IMR-90 (cell line): ENCODE measurements at places on chromosomes 4 and X.

- H3K4me1 ChIP-seq: peaks cover 4% of the 10 kb centered on the region
- DNase-seq: peak; percentile 37
- H3K27ac ChIP-seq: peak overlapping the region; percentile 29; the same call in 1 of the 2 replicates
- no peaks in the 10 kb centered on the region for H3K36me3 ChIP-seq
Measured at GRCh38 chrX:9311421-9312160, 153.3 kb upstream of the TBL1X start.

GRCh38 chrX:118847676-118848075, 24.1 kb downstream of the ZCCHC12 start:
- H3K4me3 ChIP-seq: no peak overlapping the region
- peak; percentile 42 for DNase-seq
- H3K4me1 ChIP-seq: no peaks in the 10 kb centered on the region
- H3K27ac ChIP-seq: no peak overlapping the region
- H3K27me3 ChIP-seq: peaks cover 7% of the 10 kb centered on the region
- no peaks in the 10 kb centered on the region for H3K36me3 ChIP-seq

- no peak overlapping the region for H3K4me3 ChIP-seq
- H3K36me3 ChIP-seq: no peaks in the 10 kb centered on the region
- H3K27ac ChIP-seq: no peak overlapping the region
Measured at GRCh38 chr4:16082426-16083240, 1.2 kb downstream of the PROM1 start.

- H3K4me1 ChIP-seq: no peaks in the 10 kb centered on the region
- H3K4me3 ChIP-seq: no peak overlapping the region
- no peaks in the 10 kb centered on the region for H3K36me3 ChIP-seq
- H3K27me3 ChIP-seq: no peaks in the 10 kb centered on the region; the same call in 1 of the 2 replicates
- no peak for DNase-seq
Measured at GRCh38 chr4:38805530-38806145, 1.0 kb upstream of the TLR1 start.

DNA sequence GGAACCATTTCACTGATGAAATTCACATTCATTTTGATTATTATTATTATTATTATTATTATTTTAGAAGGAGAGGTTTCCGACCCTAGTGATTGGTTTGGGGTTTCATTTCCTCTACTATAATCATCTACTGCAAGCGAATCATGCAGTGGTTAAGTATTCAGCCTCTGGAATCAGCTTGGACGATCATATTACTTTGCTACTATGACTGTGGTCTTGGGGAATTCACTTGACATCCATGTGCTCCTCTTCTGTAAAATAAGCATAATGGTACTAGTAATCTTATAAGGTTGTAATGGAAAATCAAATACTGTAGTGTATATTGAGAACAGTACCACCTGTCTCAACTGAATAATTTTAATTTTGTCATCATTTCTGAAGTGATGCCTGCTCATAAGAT, 132.1 kb upstream of the SLC4A4 start:
- H3K27me3 ChIP-seq: no peaks in the 10 kb centered on the region
- H3K36me3 ChIP-seq: no peaks in the 10 kb centered on the region; the same call in 1 of the 2 replicates
- no peak overlapping the region for H3K27ac ChIP-seq
- H3K4me1 ChIP-seq: peaks cover 17% of the 10 kb centered on the region

- H3K4me1 ChIP-seq: peaks cover 11% of the 10 kb centered on the region
- DNase-seq: no peak
- H3K27me3 ChIP-seq: no peaks in the 10 kb centered on the region
Measured at GRCh38 chr4:56755901-56756300, 65.6 kb downstream of the SPINK2 start.

DNA sequence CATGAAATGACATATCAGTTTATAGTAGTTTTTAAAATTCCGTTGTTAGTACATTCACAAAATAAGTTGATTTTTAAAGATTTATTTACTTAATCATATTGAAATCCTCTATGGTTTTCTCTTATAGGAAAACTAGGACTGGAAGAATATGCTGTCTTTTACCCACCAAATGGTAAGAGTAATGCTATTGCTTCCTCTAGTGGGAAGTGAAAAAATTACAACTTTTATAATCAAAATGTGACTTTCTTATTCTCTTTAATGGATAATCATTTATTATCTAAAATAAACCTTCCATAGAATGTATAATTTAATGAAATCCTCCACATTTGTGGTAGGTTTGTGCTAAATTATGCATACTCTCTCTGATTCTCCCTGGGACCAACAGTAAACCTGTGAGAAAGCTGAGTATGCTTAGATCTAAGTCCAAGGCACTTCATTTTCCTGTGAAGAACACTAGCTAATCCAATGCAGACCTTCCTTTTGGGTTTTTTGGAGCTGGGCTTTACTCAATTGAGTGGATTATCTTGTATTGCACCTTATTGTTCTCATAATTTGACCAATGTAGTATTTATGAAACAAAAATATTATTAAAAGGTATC, 136.2 kb downstream of the TBC1D19 start:
- H3K4me3 ChIP-seq: no peak overlapping the region
- no peak overlapping the region for H3K27ac ChIP-seq
- peaks cover 3% of the 10 kb centered on the region; the same call in 1 of the 2 replicates for H3K4me1 ChIP-seq
- no peaks in the 10 kb centered on the region for H3K27me3 ChIP-seq
- no peaks in the 10 kb centered on the region for H3K36me3 ChIP-seq
- peak; percentile 63 for DNase-seq

DNA sequence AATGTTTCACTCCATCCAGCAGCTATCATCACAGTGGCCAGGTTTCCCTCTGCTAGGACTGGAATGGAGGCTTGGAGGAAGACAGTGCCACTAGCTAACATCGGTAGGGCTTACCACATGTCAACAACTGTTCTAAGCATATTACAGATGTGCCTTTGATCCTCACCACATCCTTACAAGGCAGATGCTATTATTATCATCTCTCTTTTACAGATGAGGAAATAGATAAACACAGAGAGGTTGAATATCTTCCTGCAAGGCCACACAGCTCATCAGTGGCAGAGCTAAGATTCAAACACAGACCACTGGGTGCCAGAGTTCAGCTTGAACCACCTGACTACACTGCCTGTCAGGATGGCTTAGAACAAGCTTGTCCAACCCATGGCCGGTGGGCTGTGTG, 47.4 kb downstream of the MAMLD1 start:
- no peak for DNase-seq
- H3K4me1 ChIP-seq: no peaks in the 10 kb centered on the region
- no peak overlapping the region for H3K4me3 ChIP-seq
- no peaks in the 10 kb centered on the region for H3K27me3 ChIP-seq

DNA sequence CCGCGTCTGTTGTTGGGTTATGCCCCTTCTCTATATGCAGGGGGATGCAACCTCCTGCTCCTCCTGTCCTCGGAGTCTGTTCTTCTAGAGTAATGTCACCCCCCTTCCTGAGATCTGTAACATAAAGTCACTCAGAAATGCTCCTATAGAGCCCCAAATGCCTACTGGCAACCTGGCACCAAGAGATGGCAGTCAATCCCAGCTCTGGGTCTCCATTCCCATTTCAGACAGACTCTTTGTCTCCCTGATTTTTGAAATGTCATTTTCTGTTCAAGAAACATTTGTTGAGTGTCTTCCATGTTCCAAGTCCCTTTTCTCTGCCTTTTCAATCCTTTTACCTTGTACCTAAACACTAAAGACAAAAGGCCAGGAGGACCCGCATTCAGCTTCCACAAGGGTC, 9.6 kb upstream of the PRDM8 start:
- H3K27ac ChIP-seq: no peak overlapping the region
- no peaks in the 10 kb centered on the region for H3K27me3 ChIP-seq
- H3K4me3 ChIP-seq: no peak overlapping the region
- peaks cover 21% of the 10 kb centered on the region for H3K4me1 ChIP-seq

DNA sequence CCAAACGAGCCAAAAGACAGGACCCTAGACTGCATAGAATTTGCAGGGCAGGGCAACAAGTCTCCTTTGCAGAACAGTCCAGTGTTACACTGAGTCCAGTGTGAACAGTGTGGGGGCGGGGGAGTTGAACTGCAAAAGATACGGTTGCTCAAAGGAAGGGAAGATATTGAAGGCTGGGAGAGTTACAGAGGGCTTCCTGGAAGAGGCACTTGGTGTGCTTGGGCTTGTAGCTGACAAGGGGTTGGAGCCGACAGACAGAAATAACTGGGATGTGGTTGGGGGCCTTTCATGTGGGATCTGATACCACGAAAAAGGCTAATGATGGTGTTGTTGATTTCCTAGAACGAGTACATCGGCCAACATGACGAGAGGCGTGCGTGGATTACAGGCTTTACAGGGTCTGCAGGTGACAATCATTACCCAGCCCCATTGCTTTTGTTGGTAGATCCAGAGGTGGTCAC, 6.1 kb downstream of the XPNPEP2 start:
- H3K4me3 ChIP-seq: no peak overlapping the region
- H3K27me3 ChIP-seq: peaks cover 21% of the 10 kb centered on the region
- DNase-seq: no peak
- H3K36me3 ChIP-seq: no peaks in the 10 kb centered on the region
- H3K4me1 ChIP-seq: no peaks in the 10 kb centered on the region; the same call in 1 of the 2 replicates

DNA sequence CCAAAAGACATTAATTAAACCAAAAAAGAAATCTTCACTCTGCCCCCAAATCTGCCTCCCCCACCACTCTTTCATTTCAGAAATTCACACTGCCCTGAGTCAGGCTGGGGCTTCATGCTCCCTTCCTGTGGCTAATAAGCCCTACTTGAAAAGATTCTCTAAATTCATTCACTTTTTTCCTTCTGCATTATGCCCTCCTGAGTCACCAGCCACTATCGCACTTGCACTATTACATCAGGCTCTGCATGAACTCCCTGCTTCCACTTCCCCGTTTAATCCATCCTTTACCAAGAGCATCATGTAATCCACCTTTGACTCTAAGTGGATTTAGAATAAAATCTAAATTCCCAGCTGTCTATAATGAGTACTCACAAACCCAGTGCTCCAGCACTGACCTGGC, 295.4 kb upstream of the KLF3 start:
- peak; percentile 28 for DNase-seq
- no peak overlapping the region for H3K27ac ChIP-seq
- H3K4me1 ChIP-seq: peaks cover 2% of the 10 kb centered on the region; the same call in 1 of the 2 replicates

- H3K4me3 ChIP-seq: no peak overlapping the region
- no peak for DNase-seq
- no peak overlapping the region for H3K27ac ChIP-seq
- H3K36me3 ChIP-seq: no peaks in the 10 kb centered on the region
- H3K27me3 ChIP-seq: peaks cover 17% of the 10 kb centered on the region
Measured at GRCh38 chrX:39563178-39563577, 534.6 kb downstream of the BCOR start.

DNA sequence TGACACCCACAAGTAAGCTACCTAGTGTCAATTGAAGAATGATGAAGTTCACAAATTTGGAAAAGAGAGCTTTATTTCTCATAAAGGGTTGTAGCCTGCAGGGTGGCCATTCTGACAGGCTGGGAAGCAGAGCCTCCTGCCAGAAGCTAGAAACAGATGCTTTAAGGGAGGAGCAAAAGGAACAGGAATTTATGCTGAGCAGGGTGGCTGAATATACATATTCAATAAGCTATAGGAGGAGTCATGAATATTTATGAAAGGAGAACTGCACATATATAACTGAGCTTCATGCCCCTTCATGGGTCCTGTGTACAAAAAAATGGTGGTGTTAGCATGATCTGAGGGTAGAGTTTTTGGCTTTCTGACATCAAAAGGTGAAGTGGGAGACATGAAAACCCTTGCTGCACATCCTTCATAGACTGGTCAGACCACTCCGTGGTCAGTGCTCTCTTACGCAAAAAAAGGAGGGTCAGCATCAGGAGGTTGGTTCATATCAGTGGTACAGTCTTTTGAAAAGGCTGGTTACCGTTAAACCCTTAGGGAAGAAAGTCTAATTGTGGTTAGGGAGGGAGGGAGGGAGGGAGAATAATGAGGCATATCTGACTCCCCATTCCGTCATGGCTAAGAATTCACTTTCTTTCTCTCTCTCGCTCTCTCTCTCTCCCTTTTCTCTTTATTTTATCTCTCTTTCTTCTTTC, 121.4 kb downstream of the LUZP4 start:
- no peak overlapping the region for H3K27ac ChIP-seq
- DNase-seq: no peak
- peaks cover 2% of the 10 kb centered on the region; the same call in 1 of the 2 replicates for H3K4me1 ChIP-seq
- no peaks in the 10 kb centered on the region for H3K36me3 ChIP-seq
- no peaks in the 10 kb centered on the region; the same call in 1 of the 2 replicates for H3K27me3 ChIP-seq

DNA sequence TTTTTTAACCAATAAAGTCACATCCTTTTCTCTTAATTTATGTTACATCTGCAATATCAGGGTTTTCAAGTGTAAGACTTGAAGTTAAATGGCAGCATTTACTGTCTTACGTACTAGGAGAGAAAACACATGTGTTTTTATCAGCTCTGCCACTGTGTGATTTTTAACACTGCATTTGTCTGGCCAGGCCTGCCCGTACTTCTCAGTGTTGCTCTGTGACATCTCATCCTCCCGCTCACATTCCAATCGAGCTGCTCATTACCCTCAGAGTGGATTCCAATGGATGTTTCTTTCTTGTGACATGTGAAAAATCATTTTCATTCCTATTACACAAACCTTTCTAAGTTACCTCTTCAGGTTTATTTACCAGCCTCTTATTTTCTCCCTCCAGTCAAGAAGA, 420.3 kb downstream of the FAT4 start:
- H3K36me3 ChIP-seq: no peaks in the 10 kb centered on the region
- DNase-seq: peak; percentile 86
- H3K27ac ChIP-seq: no peak overlapping the region
- no peak overlapping the region for H3K4me3 ChIP-seq

GRCh38 chr4:1399508-1400190, 6.6 kb downstream of the NKX1-1 start:
- H3K4me1 ChIP-seq: no peaks in the 10 kb centered on the region
- H3K27me3 ChIP-seq: peaks cover 45% of the 10 kb centered on the region
- DNase-seq: no peak
- no peak overlapping the region for H3K27ac ChIP-seq
- no peak overlapping the region for H3K4me3 ChIP-seq

- no peak for DNase-seq
- no peaks in the 10 kb centered on the region; the same call in 1 of the 2 replicates for H3K27me3 ChIP-seq
- H3K4me3 ChIP-seq: no peak overlapping the region
Measured at GRCh38 chrX:129760155-129760554, 19.6 kb upstream of the SASH3 start.

- H3K4me1 ChIP-seq: peaks cover 9% of the 10 kb centered on the region
- no peak overlapping the region for H3K4me3 ChIP-seq
- no peak overlapping the region for H3K27ac ChIP-seq
- no peaks in the 10 kb centered on the region for H3K27me3 ChIP-seq
Measured at GRCh38 chr4:142095886-142096605, 459.7 kb downstream of the IL15 start.

GRCh38 chr4:172813359-172813923, 355.2 kb upstream of the GALNT7 start:
- no peak overlapping the region for H3K27ac ChIP-seq
- H3K36me3 ChIP-seq: no peaks in the 10 kb centered on the region
- H3K27me3 ChIP-seq: no peaks in the 10 kb centered on the region

DNA sequence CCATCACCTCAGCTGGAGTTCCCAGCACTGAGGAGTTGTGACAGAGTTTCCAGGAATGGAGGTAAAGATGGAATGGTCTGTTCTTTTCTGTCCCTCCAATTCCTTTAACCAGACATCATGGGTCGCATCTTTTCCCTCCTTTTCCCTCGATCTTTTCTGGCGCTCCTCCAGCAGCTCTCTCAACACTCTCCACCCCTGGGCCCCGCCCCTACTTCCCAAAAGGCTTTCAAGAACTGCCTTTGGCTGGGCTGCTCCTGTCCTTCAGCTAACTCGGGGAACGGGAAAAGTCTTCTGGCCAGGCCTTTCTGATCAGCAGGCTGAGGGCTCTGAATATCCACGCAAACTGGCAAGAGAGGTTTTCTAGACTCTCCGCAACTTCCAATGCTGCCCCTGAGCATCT, 34.0 kb downstream of the UTP14A start:
- peaks cover 43% of the 10 kb centered on the region for H3K27me3 ChIP-seq
- H3K4me1 ChIP-seq: no peaks in the 10 kb centered on the region
- no peak for DNase-seq
- no peaks in the 10 kb centered on the region for H3K36me3 ChIP-seq

- H3K36me3 ChIP-seq: peaks cover 14% of the 10 kb centered on the region
- H3K4me3 ChIP-seq: no peak overlapping the region
- no peak for DNase-seq
- no peak overlapping the region for H3K27ac ChIP-seq
- no peaks in the 10 kb centered on the region for H3K27me3 ChIP-seq
- peaks cover 3% of the 10 kb centered on the region; the same call in 1 of the 2 replicates for H3K4me1 ChIP-seq
Measured at GRCh38 chrX:136220540-136220939, 30.7 kb downstream of the MAP7D3 start.
